D341Med (cell line): ENCODE measurements at places on chromosomes 4 and X.
A peak's percentile ranks its signal among the peaks of the same experiment; 100 is the strongest.

- DNase-seq = no peak
These were observed 390.9 kb downstream of the ADAM29 start for GRCh38 chr4:175309041-175309440.

DNA sequence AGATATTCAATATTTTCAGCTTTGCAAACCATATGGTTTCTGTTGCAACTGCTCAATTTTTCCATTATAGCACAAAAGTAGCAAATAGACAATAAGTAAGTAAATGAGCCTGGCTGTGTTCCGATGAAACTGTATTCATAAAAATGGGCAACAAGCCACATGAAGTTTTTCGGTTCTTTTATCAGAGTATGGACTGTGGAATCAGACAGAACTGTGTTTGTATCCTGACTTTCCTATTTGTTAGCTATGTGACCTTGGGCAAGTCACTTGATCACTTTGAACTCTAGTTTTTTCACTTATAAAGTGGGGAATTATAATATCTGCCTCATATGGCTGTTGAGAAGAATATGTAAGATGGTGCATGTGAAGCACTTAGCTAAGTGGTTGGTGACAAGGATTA is 23.4 kb upstream of the ADGRA3 start:
- DNase-seq = no peak

- DNase-seq = no peak
These were observed 5.2 kb upstream of the TLR6 start for GRCh38 chr4:38861791-38862190.

GRCh38 chrX:12489341-12489740 is 301.9 kb upstream of the PRPS2 start:
- DNase-seq = no peak

DNA sequence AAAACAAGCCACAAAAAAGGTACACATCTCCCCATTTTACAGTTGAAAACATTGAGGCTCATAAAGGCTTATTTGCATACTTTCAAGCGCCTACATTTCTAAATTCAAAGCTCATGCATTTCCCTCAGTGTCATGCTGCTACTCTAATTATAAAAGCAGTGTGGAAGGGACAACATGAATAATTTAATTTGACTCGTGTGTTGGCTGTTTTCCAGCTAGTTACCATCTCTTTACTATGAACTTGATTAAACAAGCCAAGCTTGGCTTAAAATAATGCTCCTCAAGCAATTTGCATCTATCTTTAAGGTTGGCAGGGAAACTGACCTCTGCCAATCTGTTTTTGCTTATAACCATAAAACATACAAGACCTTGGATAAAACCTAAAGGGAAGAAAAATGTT is 252.5 kb upstream of the NEIL3 start:
- no peak for DNase-seq

DNA sequence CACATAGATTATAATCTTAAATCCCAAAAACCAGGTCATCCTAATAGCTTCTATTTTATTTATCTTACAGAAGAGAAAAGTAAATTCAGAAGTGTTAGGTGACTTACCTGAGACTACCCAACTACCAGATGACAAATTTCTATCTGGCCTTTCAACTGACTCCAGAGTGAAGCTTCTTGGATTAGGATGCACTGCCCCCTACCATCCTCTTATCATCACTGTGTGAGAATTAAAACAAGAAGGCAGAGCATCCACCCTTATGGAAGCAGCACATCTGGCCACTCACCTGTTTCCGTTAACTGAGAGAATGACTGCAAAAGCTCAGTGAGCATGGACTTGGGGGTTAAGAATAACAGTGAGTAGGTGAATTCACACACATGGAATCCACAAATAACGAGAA is 502.6 kb upstream of the TECRL start:
- DNase-seq = peak; percentile 8

DNA sequence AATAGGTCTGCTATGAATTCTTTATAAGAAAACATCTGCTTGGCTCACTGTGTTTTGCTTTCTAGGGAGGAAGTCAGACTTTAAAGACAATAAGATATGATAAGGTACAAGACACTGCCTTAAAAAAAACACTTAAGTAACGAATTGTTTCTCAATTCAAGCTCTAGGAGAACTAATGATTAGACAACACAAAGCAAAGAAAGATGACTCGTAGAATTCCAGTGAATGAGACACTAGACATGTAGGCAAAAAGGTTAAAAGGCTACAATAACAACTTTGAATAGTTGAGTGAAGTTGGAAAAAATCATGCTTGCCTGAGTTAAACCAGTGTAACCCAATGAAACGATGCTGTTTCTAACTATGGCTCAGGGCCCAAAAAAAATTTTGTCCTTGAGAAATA is 344.4 kb upstream of the ACTRT1 start:
- DNase-seq = no peak

- no peak for DNase-seq
These were observed 804 bp upstream of the GC start for GRCh38 chr4:71784569-71785197.

- no peak for DNase-seq
These were observed 33.4 kb upstream of the RBM47 start for GRCh38 chr4:40662962-40663604.

GRCh38 chrX:120299928-120300327 is 11.3 kb downstream of the TMEM255A start:
- no peak for DNase-seq

DNA sequence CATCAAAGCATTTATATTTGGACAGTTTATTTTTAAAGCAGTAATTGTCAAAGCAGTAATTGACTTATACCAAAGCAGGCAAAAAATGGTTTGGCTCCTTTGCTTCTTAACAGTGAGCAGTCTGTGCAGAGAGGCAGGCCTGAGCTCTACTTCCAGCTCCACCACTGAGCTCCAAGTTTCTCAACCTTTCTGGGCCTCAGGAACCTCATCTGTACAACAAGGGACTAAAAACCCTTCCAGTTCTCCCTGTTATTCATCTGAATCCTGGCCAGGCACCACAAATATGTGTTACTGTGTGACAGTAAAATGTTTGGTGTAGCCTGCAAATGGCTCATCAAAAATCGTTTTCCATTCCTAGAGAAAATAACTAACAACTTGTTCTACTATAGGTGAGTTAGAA is 88.7 kb upstream of the TTC29 start:
- no peak for DNase-seq

GRCh38 chr4:143743591-143743990 is 43.1 kb upstream of the FREM3 start:
- DNase-seq = no peak

- no peak for DNase-seq
These were observed 303.9 kb downstream of the ASMT start for GRCh38 chrX:1918780-1919179.

DNA sequence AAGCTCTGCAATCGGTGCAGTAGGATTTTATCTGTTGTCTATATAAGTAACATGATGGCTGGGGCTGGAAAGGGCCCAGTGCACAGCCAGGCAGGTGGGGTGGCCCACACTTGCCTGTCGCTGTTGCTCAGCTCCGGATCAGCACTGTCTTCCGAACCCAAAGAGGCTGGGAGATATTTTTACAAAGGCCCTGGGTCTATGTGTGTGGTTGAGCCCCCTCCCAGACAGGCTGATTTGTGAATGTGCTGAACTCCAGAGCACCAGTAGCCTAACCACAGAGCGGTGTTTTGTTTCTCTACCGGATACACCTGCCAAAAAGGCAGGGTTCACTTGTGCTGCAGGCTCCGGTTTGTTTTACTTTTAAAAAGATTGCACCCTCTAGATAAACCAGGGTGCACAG is 33.5 kb upstream of the CHRNA9 start:
- DNase-seq = no peak

GRCh38 chrX:33416273-33416805 is 205.0 kb upstream of the DMD start:
- DNase-seq = no peak

DNA sequence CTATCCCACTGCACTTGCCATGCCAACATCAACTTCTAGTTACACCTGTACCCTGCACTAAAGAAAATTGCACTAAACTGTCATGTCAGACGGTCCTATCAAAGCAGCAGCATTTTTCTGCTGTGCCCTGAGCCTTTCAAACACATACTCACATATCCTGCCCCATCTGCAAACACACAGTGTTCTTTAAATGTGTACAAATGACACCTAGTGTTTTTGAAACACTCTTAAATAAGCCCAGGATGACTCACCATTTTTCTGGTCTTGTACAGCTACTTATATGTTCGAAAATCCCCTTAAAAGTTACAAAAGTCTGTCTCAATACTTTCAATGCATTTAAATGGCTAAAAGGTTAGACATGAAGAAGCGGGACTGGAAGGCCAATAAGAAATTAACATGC is 346.7 kb upstream of the PPARGC1A start:
- DNase-seq = no peak

DNA sequence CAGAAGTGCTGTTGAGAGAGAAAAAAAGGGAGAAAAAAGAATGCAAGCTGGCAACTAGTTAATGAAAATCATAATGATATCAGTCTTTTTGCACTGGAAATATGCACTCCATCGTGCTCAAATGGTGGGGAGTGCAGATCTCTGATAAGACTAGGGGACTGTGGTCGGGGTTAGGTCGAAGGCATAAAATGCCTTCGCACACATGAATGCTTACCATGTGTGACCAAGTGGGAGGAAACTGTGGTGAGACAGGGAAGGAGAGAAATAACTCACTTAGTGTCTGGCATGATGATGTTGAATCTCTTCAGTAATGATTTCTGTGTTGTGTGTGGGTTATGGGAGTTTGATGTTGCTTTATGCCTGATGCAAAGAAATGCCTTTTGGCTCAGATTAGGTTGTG is 358.9 kb downstream of the FBXO8 start:
- no peak for DNase-seq

GRCh38 chr4:128649575-128650205 is 159.8 kb upstream of the JADE1 start:
- no peak for DNase-seq

DNA sequence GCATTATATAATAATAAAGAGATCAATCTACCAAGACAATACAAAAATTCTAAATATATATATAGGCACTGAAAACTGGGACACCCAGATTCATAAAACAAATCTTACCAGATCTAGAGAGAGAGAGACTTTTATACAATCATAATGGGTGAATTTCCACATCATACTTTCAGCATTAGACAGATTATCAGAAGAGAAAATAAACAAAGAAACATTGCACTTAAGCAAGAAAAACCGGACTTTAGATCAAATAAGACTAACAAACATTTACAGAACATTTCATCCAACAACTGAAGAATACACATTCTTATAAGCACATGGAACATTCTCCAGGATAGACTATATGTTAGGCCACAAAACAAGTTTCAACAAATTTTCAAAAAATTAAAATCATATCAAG is 245.1 kb downstream of the INPP4B start:
- no peak for DNase-seq

- no peak for DNase-seq
These were observed 33.9 kb downstream of the NAA11 start for GRCh38 chr4:79292008-79292407.

- DNase-seq = no peak
These were observed 29.4 kb upstream of the OPHN1 start for GRCh38 chrX:68462653-68463052.

- DNase-seq = no peak
These were observed 72.8 kb upstream of the NPFFR2 start for GRCh38 chr4:71958978-71959377.

DNA sequence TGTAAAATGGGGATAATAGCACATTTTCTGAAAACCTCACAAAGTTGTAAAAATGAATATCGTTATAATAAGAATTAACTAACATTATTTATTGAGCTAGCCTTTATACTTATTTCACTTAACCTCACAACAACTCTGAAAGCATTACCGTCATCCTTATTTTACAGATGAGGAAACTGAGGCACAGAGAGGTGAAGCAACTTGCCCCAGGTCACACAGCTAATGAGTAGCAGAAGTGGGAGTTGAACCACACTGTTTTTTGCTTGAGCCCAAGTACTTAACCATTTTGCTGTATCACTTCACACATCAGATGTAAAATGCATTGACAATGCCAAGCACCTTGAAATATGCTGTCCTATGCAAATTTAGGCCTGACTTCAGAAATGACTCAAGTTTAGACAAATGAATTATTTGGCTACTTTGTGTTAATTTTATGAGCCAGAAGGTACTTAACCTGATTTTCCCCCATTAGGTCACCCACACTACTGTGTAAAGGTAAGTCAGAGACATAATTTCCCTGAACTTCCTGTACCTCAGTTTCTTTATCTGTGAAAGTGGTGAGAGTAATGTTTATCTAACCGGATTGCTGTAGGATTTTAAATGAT is 23.1 kb downstream of the CD40LG start:
- DNase-seq = no peak

- DNase-seq = no peak
These were observed 45.5 kb upstream of the RAB9B start for GRCh38 chrX:103877571-103877970.

GRCh38 chr4:69066945-69067344 is 29.3 kb upstream of the UGT2B7 start:
- no peak for DNase-seq

DNA sequence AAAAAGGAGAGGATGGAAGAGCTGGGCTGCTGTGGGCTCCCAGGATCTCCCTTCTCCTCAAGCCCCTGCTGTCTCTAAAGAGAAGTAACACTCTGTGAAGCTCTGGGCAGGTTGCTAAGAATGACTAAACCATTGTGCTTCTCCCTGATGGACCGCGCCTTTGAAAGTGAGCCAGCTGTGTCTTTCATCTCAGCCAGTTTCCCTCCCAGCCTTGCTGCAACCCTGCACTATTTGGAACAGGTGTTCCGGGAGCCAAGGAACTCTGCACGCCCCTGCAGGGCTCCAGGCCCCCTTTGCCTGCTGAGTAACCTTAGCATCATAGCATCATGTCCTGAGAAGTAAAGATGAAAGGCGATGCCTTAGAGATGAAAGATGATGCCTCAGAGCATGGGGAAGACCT is 39.7 kb downstream of the SMIM20 start:
- no peak for DNase-seq

GRCh38 chr4:119823891-119824290 is 195.3 kb upstream of the PDE5A start:
- DNase-seq = no peak

- no peak for DNase-seq
These were observed 12.5 kb upstream of the CTSO start for GRCh38 chr4:155966171-155966570.
